ENCODE measurements at places on chromosomes 3 and 15.

DNA sequence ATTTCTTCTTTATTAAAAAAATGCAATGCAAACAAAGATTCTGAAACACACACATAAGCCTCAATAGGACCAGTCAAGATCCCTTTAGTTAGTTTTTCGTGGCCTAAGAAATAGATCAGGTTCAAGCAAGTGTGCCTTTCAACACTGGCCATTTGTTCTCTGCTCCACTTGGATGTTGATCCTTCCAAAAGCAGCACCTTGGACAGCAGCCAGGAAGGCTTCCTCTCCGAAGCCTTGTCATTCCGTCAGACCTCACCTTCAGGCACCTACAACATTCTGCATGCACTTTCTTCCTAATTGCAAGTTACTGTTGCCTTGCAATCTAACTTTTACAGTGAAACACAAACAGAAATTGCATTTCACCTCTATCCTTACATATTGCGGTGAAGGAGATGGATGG lies 155.9 kb upstream of the FEZF2 start:
- no peak for DNase-seq

- DNase-seq, result no peak
Observed at GRCh38 chr3:45881078-45882022, 5.0 kb upstream of the CCR9 start.

DNA sequence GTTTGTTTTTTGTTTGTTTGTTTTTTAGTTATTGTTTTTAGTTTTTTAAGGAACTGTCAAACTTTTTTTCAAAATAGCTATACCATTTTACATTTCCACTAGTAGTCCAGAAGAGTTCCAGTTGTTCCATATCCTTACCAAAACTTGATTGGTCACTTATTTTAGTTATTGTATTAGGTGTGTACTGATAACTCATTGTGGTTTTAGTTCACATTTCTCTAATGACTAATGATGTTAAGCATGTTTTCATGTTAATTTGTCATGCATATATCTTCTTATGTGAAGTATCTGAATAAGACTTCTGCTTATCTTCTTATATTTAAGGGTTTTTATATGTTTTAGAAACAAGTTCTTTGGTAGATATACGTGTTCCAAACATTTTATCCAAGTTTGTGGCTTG lies 89.5 kb downstream of the CD200R1L start:
- no peak for DNase-seq

GRCh38 chr3:6781092-6781491 lies 79.8 kb upstream of the GRM7 start:
- DNase-seq, result no peak

DNA sequence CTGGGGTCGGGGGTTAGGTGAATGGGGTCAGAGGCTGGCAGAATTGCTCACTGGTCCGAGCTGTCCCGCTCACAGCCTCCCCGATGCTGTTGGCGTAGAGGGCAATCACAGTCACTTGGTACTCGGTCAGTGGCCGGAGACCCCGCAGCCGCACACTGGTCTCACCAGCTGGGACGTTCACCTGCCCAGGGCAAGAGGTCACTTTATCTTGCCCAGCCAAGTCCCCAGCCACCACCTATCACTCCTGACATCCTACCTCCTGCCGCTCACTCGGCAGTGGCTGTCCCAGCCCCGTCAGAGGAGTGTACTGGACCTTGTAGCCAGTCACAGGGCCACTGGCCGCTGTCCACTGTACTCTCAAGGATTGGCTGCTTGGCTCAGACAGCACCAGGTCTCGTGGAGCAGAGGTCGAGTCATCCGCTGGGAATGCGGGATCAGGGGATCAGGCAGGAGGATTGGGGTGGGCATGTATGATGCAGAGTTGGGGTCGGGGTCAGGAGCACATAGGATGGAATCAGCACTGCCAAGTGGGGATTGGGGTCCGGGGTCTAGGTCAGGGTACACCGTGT lies 2.5 kb downstream of the COL7A1 start:
- DNase-seq, result no peak

DNA sequence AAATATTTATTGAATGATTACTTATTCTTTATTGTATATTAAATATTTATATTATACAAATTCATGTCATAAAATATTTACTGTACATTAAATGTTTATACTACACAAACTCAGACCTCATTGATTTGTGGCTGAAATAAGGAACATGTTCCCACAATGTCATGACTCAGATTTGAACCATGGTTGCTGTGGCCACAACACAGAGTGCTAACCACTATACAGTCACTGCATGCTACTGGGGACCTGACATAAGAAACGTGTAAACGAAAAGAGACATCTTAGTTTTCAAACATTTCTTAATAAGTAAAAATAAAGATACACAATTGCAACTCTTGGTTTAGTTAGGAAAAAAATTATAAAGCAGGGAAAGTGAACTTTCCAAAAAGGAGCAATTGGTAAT lies 99.1 kb upstream of the AGTR1 start:
- no peak for DNase-seq

GRCh38 chr3:36366308-36366707 lies 14.0 kb upstream of the STAC start:
- DNase-seq, result no peak

- no peak for DNase-seq
Observed at GRCh38 chr3:4826237-4827100, 152.8 kb upstream of the BHLHE40 start.

DNA sequence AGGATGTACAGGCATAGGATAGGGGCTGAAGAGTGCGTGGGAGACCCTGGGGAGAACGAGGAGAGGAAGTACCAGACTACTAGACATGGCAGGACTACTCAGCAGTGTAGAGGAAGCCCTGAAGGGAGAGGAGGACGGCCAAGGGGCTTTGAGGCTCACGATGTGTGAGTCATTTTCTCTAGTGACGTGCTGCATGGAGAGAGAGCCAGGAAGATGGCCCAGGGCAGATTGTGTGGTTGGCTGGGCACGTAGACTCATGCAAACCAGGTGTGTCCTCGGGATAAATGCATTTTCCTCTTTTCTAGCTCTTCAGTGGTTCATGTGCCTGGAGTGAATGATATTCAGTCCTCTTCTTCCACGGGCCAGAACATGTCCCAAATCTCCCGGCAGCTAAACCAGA lies 115.0 kb upstream of the ABHD17C start:
- no peak for DNase-seq

DNA sequence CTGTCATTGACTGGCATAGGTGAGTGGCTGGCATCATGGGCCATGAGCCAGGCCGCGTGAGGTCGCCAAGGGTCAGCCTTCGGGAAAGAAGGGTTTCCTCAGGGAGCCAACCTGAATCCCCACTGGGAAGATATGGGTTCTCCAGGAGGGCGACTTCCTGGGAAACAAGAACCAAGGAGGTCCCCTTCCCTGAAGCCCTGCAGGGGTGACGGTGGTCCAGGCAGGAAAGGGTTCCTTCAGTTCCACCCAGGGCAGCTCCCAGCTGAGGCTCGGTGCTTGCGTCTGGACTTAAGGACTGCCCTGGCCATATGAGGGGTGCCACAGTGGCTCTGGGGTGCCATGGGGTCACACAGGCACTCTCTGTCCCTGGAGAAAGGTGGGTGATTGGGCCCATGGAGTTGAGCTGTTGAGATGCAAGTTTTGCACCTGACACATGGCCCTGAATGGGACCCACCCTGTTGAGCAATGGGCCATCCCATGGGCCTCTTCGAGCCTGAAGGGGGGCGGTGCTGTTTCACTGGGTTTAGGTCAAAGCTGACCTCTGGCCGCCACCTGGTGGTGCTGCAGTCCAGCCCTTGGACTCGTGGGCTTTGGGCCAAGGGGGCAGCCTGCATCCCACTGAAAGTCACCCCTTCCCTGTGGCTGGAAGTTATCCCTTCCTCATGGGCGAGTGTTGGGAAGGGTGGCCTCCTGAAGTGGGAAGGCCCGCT lies 228.1 kb downstream of the SNRPN start:
- no peak for DNase-seq

GRCh38 chr3:197711973-197712707 lies 24.6 kb downstream of the RUBCN start:
- DNase-seq, result no peak

DNA sequence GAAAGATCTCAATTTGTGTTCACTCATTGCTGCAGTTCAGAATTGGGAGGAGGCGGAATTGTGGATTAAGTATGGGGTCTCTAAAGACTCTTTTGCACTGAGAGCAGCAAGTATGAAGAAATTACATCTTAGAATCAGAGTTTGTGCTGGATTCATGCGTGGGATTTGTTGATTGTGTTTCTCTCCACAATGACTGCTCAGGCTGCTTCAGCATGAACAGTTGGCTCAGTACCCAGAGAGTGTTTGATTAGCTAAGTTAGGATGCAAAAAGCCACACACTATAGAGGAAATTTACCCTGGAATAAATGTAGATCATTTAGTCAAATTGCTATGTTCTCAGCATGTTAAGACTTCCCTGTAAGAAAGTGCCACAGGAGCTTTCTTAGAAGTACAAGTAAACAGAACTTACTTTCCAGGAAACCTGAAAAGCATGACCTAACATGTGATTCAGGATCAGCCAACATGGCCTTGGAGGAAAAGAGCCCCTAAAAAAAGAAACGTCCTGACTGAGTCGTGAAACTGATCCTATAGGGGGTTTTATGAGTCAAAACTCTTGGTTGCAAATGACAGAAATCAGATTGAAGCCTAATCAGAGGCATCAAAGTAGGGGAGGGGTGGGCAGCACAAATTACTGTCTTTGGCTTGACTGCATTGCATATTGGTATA lies 32.6 kb downstream of the HHLA2 start:
- no peak for DNase-seq

DNA sequence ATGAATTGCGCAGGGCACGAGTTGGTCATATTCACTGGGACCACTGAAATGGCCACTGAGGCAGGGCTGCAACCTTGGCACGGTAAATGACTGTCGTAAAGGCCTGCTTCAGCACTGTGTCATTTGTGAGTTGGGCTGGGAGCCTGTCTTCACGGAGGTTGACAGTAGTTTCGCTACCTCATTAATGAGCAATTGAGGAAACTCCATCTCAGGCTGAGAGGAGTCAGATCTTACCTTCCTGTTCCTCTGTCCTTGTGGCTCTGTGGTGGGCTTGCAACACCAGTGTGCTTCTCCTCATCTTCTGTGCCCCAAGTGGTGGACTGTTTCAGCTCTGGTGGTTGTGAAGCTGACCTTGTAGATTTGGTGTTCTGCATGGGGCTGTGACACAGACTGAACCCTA lies 80.1 kb upstream of the EIF1B start:
- no peak for DNase-seq

- no peak for DNase-seq
Observed at GRCh38 chr3:70736009-70736408, 423.6 kb upstream of the MDFIC2 start.

- no peak for DNase-seq
Observed at GRCh38 chr3:135766115-135766514, 199.4 kb upstream of the PPP2R3A start.

GRCh38 chr15:59360896-59361295 lies 11.8 kb downstream of the MYO1E start:
- no peak for DNase-seq

DNA sequence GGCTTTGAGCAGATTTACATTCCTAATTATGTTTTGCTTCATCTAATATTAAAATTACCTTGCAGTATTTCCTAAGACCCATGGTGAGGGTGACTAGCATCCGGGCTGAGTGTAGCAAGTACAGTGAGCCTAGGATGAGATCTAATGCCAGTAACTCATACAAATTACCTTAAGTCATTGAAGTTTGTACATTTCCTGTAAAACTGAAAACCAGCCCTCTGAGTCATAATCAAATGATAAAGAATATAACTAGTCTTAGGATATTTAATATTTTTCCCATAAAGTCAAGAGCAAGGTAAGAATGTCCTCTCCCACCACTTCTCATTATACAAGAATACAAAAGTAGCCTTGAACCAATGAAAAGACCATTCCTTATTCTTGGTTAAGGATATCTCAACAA lies 54.8 kb upstream of the CHRM5 start:
- no peak for DNase-seq

DNA sequence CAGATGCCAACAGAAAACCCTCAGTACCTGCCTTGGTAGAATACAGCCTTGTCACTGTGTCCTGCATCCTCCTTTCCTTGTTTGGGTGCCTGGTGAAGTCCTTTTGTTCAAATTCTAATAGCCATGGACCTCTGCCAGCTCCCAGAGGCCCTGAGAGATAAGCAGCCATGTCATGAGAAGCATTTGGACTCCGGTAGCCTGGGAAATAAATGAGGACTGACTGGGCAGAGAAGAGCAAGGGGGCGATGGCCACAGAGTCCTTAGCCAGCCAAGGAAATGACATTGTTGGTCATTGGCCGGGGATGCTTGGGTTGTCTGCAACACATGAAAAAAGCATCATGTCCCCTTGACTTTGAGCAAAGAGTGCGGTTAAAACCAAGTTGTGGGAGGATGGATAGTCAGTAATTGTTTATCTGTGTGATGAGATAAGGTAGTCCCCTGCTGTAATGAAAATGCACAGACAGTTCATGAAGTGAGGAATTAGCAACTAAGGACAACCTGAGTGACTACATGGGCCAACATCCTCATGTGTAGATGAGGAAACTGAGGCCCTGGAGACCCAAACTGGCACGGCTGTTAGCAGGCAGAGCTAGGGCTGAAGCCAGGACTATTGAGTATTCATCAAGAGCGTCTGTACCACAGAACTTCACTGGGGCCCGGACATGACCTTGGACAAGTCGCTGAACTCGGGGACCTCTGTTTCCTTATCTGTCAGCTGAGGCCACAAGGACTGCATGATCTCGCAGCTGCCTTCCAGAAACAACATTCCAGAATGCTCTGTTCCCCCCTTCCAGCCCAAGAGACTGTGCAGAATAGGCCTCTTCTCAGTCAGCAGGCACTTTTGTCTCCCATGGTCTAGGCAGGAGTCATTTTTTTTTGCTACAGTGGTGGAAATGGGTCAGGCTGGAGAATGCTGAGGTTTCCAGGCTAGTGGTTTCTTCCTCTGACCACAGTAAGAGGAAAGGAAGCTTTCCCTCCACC lies 90.5 kb upstream of the CTDSPL start:
- DNase-seq, result no peak

DNA sequence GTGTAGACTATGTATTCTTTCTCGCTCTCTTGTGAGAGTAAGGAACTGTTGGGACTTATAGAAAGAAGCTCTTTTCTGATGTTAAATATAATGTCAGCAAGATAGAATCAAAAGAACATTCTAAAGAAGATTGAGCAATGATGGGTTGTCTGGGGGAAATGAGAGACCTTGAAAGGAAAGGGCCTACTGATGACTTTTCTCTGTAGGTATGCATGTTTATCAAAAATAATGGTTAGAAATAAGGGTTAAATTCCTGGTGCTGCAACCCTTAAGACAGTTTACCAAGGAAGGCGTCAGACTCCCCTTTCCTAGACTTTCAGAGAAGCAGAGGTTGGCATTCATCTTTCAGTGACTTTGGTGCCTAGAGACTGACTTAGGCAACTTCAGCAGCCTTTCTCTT lies 69.8 kb downstream of the GHSR start:
- no peak for DNase-seq

- no peak for DNase-seq
Observed at GRCh38 chr3:119033393-119034255, 1.0 kb downstream of the IGSF11 start.

- DNase-seq, result no peak
Observed at GRCh38 chr15:54150255-54150654, 172.0 kb downstream of the UNC13C start.

All from D721Med (cell line).